ENCODE measurements at places on chromosomes 7 and 10.

DNA sequence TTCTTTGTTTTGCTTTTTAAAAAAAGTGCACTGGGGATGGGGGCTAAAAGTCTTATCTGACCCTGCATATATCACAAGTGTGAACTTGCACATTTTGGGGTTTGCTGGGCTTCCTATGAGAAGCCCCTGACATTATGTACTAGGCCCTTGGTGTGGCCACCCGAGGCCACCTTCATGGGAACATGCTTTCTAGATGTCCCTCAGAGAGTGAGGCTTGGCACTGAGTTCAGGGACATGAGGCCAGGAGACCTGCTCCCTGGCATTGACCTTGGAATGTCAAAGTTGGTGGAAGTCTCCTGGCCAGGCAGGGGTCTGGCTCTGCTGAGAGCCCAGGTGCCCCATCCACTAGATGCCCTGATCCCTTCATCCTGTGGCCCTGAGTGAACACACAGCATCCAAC is 536.2 kb downstream of the TCERG1L start:
- no peak for DNase-seq

- DNase-seq: no peak
These were observed 235.2 kb downstream of the TCERG1L start for GRCh38 chr10:131076356-131076755.

GRCh38 chr7:2904202-2904601 is 60.1 kb upstream of the GNA12 start:
- no peak for DNase-seq

GRCh38 chr7:7639847-7640220 is 718 bp upstream of the UMAD1 start:
- DNase-seq: no peak

GRCh38 chr7:149883452-149883861 is 9.7 kb downstream of the ATP6V0E2 start:
- peak; percentile 21 for DNase-seq
